ENCODE measurements at places on chromosomes 3 and 15.
A peak's percentile ranks its signal among the peaks of the same experiment; 100 is the strongest.

- DNase-seq, result peak; percentile 91
Measured at GRCh38 chr3:196609343-196609775, 30.1 kb upstream of the NRROS start.

DNA sequence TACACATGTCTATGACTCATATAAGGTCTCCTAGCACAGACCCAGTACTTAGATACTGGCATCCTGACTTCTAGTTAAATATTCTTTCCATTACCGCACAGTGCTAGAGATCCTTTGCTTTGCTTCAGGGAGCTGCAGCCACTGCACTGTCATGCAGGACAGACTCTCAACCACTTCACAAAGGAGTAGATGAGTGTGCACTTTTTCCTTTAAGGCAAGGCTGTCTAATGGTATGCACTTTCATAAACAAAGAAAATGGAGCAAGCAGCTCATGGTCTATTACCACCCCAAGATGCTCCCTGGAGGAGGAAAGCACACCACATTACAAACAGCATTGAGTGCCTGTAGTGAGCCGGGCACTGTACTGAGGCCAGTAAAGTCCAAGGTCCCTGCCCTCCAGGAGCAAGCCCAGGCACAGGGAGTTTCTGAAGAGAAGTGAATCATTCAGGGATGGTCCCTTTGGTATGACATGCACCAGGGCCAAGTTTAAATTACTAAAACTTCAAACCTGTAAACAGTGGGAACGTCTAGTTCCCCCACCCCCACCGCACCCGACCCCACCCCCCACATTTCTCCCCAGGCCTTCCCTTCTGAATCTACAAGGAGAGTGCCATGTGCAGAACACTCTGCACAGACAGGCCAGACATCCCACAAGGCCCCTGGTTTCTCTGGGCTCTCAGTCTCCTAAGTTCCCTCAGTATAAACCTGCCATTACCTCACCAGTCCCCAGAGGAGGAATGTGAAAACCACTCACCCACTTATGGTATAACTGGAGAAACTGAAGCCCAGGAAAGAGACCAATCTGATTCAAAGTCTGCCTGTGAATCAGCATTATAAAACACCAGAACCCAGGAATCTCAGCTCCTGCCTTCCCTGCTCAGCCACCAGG lies 107.8 kb upstream of the BCL6 start:
- no peak for DNase-seq

- no peak for DNase-seq
Measured at GRCh38 chr15:39918688-39919385, 1.2 kb downstream of the GPR176 start.

GRCh38 chr3:69058180-69058946 lies 6.2 kb upstream of the TMF1 start:
- no peak for DNase-seq

DNA sequence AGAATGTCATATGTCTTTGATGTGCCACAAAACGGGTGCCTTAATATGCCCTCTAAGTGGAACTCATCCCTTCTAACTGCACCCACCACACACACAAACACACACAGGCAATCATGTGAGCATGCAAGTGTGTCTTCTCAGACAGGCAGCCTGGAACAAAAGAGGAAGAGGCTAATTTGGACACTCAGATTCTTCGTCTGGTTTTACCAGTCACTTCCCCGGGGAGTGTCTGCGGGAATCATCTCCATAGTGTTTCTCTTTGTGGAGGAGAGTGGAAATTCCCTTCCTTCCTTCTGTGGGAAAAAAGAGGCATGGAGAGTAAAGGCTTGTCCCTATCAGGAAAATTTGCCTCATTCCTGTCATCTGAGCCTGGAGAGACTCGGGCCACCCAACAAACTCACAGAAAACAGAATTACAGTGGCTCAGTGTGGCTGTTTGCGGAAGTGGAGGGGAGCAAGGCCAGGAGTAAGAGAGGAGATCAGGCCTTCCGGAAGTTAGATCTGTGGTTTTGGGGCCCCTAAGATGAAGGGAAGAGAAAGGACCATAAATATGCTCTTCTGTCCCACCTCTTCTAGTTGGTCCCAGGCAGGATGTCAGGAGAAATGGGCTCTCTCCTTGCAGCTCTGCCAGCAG lies 212.6 kb upstream of the SEMA6D start:
- no peak for DNase-seq

DNA sequence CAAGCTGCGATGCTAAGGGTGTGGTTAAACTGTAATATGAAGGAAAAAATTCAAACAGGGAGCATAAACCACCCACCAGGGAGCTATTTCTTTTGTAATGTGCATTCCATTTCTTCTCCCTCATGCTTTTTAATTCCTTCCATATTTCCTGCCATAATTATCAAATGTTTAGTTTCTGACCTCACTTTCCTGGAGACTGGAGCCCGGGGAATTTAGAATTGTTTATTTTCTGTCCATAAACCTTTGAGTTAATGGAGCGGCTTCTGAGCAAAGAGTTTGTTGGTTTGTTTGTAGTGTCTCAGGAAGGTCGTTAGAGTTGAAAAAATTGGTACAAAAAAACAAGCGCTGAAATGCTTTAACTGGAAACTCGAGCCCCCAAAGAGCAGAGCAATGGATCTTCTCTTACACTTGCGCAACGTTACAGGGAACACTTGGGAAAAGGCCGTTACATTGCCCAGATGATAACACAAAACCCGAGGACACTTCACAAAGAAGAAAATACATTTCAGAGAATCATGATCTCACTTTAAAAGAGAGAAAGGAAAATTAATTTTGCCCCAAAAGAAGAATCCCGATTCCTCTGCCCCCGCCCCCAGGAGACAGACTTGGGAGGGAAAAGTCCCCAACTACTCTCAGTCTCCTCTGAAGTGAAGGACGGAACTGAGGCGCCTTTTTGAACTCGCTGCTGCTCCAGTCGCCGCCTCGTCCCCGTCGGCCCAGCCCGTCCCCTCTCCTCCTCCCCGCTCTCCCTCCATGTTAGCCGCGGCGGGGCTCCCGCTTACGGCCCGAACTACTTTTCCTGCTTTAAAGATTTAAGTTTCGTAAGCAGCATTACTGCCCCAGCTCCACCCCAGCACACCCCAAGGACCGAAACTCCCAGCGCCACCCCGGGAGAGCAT lies 842 bp downstream of the FSTL1 start:
- no peak for DNase-seq

DNA sequence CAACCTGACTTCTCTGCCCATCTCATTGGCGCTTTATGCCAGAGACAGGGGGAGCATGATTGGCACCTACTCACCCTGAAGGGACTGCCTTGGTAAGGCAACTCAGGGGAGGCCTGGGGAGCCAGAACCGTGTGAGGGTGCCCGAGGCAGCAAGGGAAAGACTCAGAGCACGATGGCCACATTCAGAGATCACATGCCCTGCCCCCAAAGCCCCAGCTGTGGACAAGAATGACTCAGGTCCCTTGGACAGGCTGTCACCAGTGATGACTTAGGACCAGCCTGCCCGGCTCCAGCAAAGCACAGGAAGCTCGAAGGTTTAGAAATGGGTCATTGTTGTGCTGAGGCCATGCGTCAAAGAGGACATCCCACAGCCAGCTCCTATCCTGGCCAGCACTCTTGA lies 49.1 kb upstream of the LIMD1 start:
- no peak for DNase-seq

- DNase-seq, result no peak
Measured at GRCh38 chr3:53194210-53195065, 33.4 kb downstream of the PRKCD start.

GRCh38 chr3:142926368-142926944 lies 37.0 kb downstream of the PAQR9 start:
- no peak for DNase-seq

DNA sequence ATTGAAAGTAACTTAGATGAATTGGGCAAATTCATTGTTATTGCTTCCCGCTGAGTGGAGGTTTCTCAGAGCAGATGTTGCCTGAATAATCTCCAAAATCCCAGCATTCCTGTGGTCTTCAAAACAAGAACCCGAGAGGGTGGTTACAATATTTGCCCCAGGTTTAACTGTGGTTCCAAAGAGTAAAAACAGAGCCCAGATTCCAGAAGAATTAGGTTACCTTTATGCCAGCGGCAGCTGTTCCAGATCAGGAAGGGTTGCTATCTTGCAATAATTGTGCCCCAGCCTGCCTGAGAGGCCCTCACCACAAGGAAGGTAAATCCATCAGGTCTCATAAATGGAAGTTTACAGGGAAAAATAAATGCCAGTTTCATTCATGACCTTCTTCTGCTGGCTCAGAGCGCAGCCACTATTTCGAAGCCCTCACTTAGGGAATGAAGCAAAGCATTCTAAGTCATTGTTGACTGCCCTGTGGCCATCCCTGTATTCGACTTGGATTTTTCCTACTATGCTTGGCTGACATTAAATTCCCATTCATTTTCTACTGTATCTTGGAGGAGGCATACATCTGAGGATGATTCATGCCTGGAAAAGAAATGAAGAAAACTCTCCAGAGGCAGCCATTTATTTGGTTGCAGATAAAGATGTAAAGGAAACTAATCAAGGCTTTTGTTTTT lies 54.6 kb downstream of the SSUH2 start:
- DNase-seq, result no peak

GRCh38 chr3:130389743-130390478 lies 44.4 kb downstream of the COL6A5 start:
- no peak for DNase-seq

DNA sequence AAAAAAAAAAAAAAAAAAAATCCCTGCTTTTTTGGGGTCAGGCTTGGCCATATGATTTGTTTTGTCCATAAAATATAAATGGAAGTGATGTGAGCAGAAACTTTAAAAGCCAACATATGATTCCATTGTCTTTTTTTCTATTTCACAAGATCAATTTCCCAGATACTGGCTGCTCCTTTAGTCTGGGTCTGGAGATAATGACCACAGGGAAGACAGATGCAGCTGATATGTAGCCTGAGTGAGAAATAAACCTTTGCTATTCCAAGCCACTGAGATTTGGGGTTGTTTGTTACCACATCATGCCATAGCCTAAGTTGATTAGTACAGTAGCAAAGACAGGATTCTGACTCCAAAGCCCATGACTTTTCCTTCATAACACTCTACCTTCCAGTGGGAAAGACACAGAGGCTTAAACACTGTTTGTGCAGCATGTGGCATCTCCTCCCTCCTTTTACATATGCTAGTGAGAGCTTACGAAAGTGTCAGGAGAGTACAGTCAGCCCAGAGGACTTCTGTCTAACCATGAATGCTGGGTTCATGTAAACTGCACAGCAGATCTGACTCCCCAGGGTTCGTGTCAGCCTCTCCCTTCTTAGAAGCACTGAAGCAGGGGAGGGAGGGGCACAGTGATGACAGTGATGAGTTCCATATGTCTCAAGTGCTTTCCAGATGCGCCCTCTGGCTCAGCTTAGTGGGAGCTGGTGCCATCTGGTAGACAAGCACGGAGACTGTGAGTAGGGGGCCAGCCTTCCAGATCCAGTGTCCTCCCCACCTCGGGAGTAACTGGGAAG lies 36.7 kb upstream of the SLC7A14 start:
- no peak for DNase-seq

GRCh38 chr3:141544697-141545096 lies 57.9 kb downstream of the RASA2 start:
- DNase-seq, result no peak

DNA sequence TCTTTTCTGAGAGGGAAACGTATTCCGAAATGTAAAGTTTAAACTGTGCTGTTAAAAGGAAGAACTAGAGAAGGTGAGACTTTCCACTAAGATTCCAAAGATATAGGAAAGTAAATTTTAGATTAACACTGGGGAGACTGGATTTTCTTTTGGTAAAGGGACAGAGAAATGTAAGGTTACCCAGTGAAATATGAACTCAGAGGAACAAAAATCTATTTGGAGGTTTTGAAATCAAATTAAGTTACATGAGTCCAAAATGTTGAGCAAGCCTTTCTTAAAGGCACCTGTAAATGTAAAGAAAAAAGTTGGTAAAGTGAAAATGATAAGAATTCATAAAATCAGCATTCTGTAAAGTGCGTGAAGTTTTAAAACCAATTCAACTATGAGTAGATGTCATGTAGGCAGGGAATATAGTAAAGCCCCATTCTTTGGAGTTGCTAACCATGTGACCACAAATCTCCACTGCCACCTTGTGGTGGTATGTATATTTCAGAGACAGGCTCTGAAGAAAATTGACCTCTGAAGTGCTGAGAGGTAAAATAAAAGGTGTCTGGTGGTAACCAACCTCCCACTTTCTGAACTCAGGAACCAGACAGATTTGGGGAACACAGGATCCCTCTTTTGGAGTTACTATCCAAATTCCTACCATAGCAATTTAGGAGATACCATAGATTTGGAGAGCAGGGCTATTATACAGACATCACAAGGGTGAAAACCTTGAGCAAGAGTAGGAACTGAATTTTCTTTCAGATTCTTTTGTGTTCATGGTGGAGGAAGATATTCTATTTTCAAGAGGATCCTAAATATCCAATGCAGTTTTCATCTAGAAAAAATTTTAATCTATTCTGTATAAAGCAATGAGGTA lies 215.3 kb downstream of the ROBO2 start:
- DNase-seq, result no peak

DNA sequence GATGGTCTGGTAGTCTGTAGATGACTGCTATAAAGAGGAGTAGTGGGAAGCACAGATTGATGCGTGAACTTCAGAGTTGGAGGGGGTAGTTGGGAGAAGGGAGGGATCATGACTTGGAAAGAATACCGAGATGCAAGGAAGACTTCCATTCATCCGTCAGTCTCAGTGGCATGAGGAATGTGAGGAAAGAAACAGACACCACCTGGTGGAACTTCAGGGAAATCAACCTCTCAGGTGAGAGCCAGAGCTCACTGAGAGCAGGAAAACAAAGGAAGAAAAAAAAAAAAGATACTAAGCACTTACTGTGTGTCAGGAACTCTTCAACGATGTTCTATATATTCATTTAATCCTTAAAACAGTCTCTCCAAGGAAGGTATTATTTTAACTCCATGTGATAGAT lies 172.4 kb downstream of the OXSM start:
- DNase-seq, result no peak

DNA sequence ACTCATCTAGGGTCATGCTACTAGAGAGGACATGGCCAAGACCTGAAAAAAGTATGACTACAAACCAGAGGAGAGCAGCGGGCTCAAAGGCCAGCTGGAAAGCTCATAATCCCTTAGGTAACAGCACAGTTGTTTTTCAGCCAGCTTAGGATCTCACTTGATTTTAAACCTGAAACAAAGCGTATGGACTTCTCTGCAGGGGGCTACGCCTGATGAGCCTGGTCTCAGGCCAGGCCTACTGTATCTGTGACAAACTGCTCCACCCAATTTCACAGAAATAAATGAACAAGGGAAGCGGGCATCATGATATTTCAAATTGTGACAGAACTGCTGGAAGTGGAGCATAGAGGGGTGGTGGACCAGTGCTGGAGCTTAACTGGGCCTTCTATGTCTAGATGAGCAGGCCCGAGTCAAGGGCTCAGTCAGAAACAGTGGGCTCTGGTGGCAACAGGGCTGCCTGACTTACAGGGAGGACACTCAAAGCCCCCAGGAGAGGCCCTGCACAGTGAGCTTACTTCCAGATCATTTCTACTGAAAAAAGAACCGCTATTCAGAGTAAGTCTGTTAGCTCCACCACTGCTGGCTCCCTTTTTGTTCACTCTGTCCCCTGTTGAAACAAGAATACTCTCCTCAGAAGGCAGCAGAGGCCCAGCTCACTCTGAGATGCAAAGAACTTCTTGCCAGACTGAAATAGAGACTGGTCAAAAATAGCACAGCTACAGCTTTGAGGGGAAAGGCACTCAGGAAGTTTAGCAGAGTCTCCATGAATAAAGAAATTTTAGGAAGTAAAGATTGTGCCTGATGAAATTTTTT lies 47.0 kb downstream of the LRIG1 start:
- no peak for DNase-seq
